ENCODE measurements at places on chromosomes 16 and 17.

- DNase-seq = no peak
These were observed 9.8 kb upstream of the NR1D1 start for GRCh38 chr17:40110026-40110845.

GRCh38 chr17:72258711-72259110, 137.9 kb downstream of the SOX9 start:
- no peak for DNase-seq

DNA sequence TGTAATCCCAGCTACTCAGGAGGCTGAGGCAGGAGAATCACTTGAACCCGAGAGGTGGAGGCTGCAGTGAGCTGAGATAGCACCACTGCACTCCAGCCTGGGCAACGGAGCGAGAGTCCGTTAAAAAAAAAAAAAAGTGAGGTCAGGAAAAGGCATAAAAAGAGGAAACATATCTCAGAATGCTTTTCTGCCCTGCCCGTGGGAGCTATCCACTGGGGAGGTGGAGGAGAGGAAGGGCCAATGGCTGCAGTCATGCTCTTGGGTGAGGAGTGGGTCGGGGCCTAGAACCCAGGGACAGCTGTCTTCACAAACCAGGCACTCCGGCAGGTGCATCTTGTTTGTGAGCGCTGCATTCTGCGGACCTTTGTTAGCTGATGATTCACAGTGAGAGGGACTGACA, 60.0 kb upstream of the CDC42EP4 start:
- no peak for DNase-seq

GRCh38 chr17:49114703-49115102, 17.9 kb upstream of the B4GALNT2 start:
- no peak for DNase-seq

GRCh38 chr16:49629851-49630250, 226.1 kb downstream of the ZNF423 start:
- DNase-seq = no peak

GRCh38 chr17:40452216-40452787, 9.1 kb downstream of the IGFBP4 start:
- no peak for DNase-seq

GRCh38 chr17:36848008-36848902, 89.0 kb upstream of the LHX1 start:
- no peak for DNase-seq

GRCh38 chr17:82683534-82683933, 15.0 kb downstream of the RAB40B start:
- no peak for DNase-seq

GRCh38 chr17:17200311-17200710, 5.8 kb downstream of the PLD6 start:
- no peak for DNase-seq

DNA sequence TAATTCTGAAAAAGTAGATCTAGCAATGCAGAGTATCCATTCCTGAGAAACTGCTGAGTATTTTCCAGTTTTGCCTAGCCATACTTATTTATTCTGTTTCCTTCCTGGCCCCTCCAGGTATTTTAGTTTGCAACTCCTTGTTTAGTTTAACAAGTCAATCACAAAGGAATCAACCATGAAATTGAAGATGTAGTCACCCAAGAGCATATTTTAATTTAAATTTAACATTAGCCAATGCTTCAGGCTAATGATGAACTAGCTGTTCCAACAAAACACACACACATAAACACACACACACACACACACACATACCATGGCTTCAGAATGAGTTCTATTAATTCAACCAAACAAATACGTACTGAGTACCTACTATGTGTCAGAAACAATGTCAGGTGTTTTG, 332.8 kb upstream of the ERCC4 start:
- DNase-seq = no peak

Data from 8988T (cell line).